ENCODE measurements at places on chromosomes 1 and 21.

DNA sequence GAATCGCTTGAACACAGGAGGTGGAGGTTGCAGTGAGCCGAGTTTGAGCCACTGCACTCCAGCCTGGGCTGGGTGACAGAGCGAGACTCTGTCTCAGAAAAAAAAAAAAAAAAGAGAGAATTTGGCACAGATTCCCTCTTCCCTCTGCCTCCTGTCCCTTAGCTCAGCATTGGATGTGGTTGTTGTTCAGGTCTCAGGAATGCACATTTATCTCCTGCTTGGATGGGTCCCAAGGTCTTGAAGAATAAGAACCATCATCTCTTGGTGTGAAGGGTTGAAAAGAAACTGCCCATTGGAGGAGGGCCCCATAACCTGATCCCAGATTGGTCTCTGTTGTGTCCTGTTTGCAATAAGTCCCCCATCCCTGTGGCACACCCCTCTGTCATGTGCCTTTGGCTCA is 34.9 kb downstream of the UBIAD1 start:
- DNase-seq, result no peak

DNA sequence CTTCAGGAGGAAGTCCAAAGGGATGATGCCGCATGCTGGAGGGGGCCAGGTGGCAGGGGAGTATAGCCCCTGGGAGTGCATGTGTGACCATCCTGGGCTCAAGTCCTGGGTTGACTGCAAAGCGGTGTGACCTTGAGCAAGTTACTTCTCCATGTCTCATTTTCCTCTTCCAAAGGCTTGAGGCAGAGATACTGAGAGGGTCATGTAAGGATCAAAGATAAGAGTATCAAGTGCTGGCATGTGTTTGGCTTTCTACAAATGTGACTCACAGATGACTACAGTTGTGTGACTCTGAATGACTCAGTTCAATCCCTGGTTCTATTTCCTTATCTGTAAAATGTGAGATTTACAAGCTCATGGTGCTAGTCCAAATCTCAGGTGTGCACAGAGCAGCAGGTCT is 26.1 kb downstream of the PROK1 start:
- no peak for DNase-seq

- no peak for DNase-seq
Observed at GRCh38 chr1:94552071-94552586, 10.6 kb upstream of the F3 start.

- DNase-seq, result no peak
Observed at GRCh38 chr1:66557157-66557556, 23.2 kb downstream of the SGIP1 start.

DNA sequence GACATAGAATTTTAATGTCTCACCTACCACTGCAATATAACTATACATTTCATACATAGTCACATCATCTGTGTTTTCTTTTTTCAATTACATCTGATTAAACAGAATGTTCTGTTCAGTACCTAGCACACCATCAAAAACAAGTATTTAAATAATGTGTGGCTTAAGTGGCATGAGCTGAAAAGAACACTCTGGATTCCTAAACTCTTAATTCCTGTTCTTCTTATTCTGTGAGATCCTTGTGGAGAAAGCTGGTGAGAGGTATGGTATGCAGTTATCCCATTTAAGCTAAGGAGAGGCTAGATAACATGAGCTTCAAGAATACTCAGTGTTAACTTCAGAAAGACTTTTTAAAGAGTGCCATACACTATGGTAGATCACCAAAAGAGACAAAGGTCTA is 5.5 kb downstream of the TP53BP2 start:
- DNase-seq, result no peak

GRCh38 chr1:81801651-81802456 is 1.1 kb downstream of the ADGRL2 start:
- DNase-seq, result no peak

GRCh38 chr1:221575605-221576004 is 166.3 kb downstream of the DUSP10 start:
- no peak for DNase-seq

GRCh38 chr1:158331106-158331425 is 265 bp downstream of the CD1B start:
- no peak for DNase-seq

DNA sequence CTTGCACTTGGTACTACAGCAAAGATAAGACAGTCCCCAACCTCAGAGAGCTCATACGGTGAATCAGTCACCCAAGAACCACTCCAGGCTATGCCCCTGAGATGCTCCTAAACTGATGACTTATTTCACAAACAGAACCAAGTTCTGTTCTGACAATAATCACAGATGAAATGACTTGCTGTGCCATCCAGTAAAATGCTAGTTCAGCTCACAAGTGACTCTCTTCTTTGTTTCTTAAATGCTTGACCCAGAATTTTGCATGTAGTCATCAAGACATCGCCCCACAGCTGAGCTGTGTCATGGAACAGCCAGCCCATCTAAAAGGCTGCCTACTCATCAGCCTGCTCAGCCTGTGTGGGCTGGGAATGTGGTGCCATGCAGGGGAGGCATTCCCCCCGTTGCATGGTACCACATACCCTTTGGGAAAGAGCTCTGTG is 6.1 kb upstream of the SLC19A2 start:
- DNase-seq, result no peak

GRCh38 chr1:176694713-176695112 is 231.7 kb downstream of the PAPPA2 start:
- DNase-seq, result no peak

GRCh38 chr1:90753556-90753955 is 36.5 kb upstream of the BARHL2 start:
- DNase-seq, result no peak

DNA sequence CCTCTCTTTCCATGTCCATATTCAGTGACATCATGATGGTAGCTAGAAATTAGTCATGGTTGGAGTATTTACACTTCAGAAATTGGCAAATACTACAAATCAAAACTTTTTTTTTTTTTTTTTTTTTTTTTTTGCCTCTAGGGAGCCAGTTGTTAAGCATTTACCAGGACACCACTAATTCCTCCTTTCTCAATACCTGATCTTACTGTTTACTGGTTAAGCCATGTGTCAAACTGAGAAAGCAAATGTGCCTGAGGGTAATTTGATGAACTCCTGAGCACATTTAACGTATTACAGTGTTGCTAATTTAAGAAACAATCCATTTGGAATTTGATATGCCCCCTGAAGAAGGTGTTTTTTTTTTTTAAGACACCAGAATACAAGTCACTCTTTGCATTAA is 94.4 kb downstream of the DNM3 start:
- DNase-seq, result no peak

- no peak for DNase-seq
Observed at GRCh38 chr1:186812570-186812969, 16.2 kb upstream of the PLA2G4A start.

DNA sequence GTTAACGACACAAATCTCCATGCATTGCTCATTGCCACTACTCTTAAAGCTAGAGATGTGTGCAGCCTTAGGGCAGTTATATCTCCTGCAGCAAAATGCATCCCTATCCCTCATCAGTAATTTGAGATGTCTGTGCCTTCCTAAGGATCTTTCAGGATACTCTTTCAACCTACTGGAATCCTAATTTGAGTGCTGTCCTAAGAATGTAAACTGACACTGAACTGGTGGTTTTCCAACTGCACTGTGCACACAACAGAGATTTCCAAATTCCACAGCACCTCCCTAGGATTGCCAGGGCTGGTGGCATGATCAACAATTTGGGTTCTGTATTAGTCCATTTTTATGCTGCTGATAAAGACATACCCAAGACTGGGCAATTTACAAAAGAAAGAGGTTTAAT is 193.9 kb downstream of the LTN1 start:
- no peak for DNase-seq

GRCh38 chr1:31400393-31400792 is 12.6 kb upstream of the SERINC2 start:
- DNase-seq, result no peak

DNA sequence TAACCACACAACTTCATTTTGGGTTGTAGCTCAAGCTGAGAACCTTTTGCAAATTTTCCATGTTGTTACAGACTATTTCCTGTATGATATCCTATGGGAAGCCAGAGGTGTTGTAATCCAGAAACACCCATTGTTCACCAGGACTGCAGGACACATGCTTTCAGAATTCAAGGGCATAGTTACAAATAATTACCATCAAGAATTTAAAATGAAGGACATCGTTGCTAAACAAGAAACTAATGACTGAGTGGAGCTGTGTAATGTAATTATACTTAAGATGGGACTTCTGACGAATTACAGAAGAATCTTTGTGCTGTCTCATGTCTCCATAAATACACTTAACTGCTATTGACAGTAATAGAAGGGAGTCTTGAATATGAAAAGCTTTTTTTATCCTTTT is 47.6 kb upstream of the HOOK1 start:
- DNase-seq, result no peak

DNA sequence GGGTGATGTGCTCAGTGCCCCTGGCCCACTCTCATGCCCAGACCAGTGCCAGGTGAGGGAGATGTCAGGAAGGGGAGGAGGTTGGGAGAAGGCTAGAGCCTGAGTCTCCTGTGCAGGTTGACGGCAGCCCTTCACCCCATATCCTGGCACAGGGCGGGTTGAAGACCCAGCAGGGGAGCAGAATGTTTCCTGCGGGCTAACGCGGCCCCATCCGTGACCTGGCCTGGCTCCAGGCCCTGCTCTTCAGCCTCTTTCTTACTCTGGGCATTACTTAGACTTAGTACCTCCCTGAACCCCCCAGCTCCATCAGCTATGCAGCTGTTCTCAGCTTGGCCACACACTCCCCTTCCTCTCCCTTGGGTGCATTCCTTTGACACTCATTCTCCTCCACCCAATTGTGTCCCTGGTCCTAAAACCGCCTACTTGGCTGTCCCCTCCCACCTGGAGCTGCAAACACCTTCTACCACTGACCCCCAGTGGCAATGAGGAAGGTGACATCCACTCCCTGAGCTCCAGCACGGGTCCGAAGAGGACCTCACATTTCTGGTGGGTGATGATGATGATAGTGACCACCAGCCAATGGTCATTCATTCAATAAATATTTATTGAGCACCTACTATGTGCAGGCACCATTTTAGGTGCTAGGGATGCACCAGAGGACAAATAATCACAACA is 179.0 kb downstream of the PTPRU start:
- DNase-seq, result no peak

Measured in hematopoietic multipotent progenitor cell treated with erythropoietin and hydrocortisone succinate and interleukin-3 and kit ligand, for 17 days (in vitro differentiated cells).